ENCODE measurements at places on chromosomes 12 and 14.

DNA sequence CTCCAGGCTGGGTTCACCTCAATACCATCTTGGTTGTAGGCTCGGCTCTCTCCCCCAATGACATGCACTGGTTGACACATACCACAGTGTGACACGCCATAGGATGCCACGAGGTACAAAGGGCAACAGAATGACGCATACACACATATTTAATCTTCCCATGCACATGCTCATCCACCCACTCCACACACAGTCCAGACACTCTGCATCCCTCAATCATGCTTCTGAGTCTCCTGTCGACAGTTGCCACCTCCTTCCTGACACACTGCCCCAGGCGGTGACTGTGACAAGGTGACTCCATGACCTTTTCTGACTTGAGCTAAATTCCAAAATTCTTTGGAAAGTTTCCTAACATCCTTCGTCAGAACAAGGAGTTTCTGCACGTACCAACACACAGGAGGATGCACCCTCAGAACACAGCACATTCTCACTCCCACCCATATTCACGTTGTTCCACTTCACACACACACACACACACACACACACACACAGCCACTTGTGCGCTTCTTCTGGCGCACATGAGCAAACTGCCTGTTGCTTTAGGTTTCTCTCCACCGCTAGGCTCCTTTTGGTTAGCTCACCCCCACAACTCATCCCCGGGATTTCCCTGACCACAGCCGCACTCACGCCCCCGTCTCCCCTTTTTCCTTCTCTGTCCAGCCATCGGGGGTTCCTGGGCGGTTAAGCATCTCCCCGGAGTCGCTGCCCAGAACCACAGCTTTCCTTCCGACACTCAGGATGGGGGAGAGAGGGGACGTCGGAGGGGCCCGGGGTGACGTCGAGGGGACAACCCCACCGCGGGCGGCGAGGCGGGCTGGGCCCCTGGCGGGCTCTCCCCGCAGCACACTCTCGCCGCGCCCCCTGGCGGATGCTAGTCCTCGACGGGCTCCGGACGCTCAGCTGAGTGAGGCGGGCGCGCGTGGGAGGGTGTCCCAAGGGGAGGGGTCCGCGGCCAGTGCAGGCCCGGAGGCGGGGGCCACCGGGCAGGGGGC, 536 bp upstream of the WNT1 start:
- no peaks in the 10 kb centered on the region for H3K36me3 ChIP-seq
- H3K27ac ChIP-seq: no peak overlapping the region
- no peak overlapping the region for H3K4me3 ChIP-seq
- H3K27me3 ChIP-seq: peaks cover 99% of the 10 kb centered on the region
- H3K4me1 ChIP-seq: peaks cover 39% of the 10 kb centered on the region

- no peak for DNase-seq
- no peaks in the 10 kb centered on the region for H3K27me3 ChIP-seq
- H3K4me1 ChIP-seq: no peaks in the 10 kb centered on the region
- H3K36me3 ChIP-seq: no peaks in the 10 kb centered on the region
These were observed 44.5 kb upstream of the KCNA1 start for GRCh38 chr12:4865246-4865645.

DNA sequence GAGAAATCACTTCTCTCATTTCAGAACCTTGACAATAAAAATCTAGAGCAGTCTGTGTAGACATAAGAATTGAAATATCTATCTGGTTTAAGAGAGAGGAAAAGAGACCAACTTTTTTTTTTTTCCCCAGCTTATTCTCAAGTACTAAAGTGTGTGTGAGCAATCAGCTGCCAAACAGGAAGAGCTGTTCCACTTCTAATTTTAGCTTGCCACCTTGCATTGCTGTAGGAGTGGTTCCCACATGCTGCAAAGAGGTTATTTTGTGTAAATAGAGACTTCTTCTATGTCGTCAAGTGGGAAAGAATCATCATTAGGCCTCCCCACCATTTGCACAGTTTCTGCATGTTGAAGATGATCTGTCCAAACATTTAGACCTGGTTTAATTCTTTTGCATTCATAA, 142.6 kb downstream of the NPAS3 start:
- H3K36me3 ChIP-seq: no peaks in the 10 kb centered on the region
- H3K27ac ChIP-seq: no peak overlapping the region
- DNase-seq: no peak
- no peaks in the 10 kb centered on the region for H3K4me1 ChIP-seq

DNA sequence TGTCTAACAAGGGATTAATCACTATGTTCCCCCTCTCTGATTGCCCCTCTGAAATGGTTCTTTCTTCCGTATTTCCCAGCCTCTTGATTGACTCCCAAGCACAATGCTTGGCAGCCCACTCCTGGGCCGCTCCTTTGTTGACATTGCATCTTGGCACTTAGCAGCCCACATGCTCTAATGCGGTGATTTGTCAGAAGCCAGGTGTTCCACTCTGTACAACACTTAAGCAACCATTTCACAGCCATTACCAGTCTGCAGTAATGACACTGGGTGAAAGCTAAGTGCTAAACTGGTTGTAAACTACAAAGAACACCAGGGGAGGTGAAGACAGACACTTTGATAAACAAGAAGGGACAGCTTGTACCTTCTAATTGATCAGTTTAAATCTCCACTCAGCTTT, 353.5 kb downstream of the TMEM132D start:
- H3K4me3 ChIP-seq: no peak overlapping the region
- no peaks in the 10 kb centered on the region for H3K27me3 ChIP-seq
- H3K27ac ChIP-seq: no peak overlapping the region
- H3K36me3 ChIP-seq: no peaks in the 10 kb centered on the region
- no peaks in the 10 kb centered on the region for H3K4me1 ChIP-seq

- no peak overlapping the region for H3K4me3 ChIP-seq
- H3K27ac ChIP-seq: no peak overlapping the region
- DNase-seq: no peak
These were observed 10.2 kb upstream of the GOLGA5 start for GRCh38 chr14:92783813-92784431.

- no peak for DNase-seq
- no peaks in the 10 kb centered on the region for H3K4me1 ChIP-seq
- H3K27me3 ChIP-seq: no peaks in the 10 kb centered on the region
- peaks cover 4% of the 10 kb centered on the region for H3K36me3 ChIP-seq
- no peak overlapping the region for H3K4me3 ChIP-seq
These were observed 8.1 kb downstream of the ZFYVE21 start for GRCh38 chr14:103723748-103724081.

- no peak overlapping the region for H3K4me3 ChIP-seq
- H3K27ac ChIP-seq: no peak overlapping the region
- no peaks in the 10 kb centered on the region for H3K36me3 ChIP-seq
- DNase-seq: no peak
- H3K4me1 ChIP-seq: peaks cover 10% of the 10 kb centered on the region
These were observed 104.8 kb downstream of the DUSP6 start for GRCh38 chr12:89247541-89247942.

- no peak overlapping the region for H3K4me3 ChIP-seq
- H3K36me3 ChIP-seq: no peaks in the 10 kb centered on the region
- no peaks in the 10 kb centered on the region for H3K4me1 ChIP-seq
- no peak overlapping the region for H3K27ac ChIP-seq
- H3K27me3 ChIP-seq: no peaks in the 10 kb centered on the region
- DNase-seq: no peak
These were observed 38.0 kb upstream of the BCL7A start for GRCh38 chr12:121983536-121984210.

- no peak for DNase-seq
- no peak overlapping the region for H3K27ac ChIP-seq
- H3K4me1 ChIP-seq: no peaks in the 10 kb centered on the region
- no peak overlapping the region for H3K4me3 ChIP-seq
- H3K27me3 ChIP-seq: peaks cover 30% of the 10 kb centered on the region
These were observed 3.3 kb downstream of the TMEM121 start for GRCh38 chr14:105529569-105530284.

- peaks cover 31% of the 10 kb centered on the region for H3K36me3 ChIP-seq
- peaks cover 15% of the 10 kb centered on the region for H3K4me1 ChIP-seq
- no peak overlapping the region for H3K27ac ChIP-seq
- no peak for DNase-seq
- H3K27me3 ChIP-seq: no peaks in the 10 kb centered on the region
- H3K4me3 ChIP-seq: no peak overlapping the region
These were observed 7.0 kb downstream of the CDK2AP1 start for GRCh38 chr12:123264642-123265041.

DNA sequence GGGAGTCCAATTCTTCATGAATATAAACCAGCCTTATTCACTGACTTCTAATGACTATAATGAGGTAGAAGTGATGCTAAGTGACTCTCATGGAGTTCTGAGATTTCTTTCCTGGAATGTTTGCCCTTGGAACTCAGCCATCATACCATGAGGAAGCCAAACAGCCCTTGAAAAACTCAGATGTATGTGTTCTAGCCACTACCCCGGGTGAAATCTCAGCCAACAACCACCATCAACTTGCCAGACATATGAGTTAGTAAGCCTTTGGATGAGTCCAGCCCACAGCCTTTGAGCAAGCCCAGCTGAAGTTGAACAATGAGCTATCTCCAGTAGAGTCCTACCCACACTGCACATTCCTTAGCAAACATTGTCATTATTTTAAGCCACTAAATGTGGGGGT, 149.5 kb downstream of the SLC6A15 start:
- no peaks in the 10 kb centered on the region for H3K36me3 ChIP-seq
- no peak overlapping the region for H3K4me3 ChIP-seq
- DNase-seq: no peak
- no peaks in the 10 kb centered on the region for H3K27me3 ChIP-seq

GRCh38 chr12:19645823-19646222, 206.5 kb downstream of the AEBP2 start:
- H3K36me3 ChIP-seq: no peaks in the 10 kb centered on the region
- no peak for DNase-seq
- no peak overlapping the region for H3K27ac ChIP-seq
- H3K4me1 ChIP-seq: peaks cover 3% of the 10 kb centered on the region

- no peak overlapping the region for H3K4me3 ChIP-seq
- no peaks in the 10 kb centered on the region for H3K27me3 ChIP-seq
- no peaks in the 10 kb centered on the region for H3K4me1 ChIP-seq
- H3K27ac ChIP-seq: no peak overlapping the region
- no peaks in the 10 kb centered on the region for H3K36me3 ChIP-seq
These were observed 41.3 kb upstream of the CEP83 start for GRCh38 chr12:94500831-94501567.

DNA sequence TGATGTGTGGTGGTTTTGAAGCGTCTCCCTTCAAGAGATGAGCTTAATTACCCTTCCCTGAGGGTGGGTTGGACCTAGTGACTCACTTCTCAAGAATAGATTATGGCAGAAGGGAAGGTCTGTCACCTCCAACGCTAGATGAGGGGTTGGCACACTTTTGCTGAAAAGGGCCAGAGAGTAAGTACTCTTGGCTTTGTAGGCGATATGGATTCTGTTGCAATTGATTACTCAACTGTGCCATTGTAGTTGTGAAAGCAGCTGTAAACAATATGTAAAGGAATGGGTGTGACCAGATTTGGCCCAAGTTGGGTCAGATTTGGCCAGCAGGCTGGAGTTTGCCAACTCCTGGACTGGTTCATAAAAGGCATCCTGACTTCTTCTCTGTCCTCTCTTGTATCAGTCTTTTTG, 53.3 kb downstream of the SMIM41 start:
- peaks cover 6% of the 10 kb centered on the region for H3K4me1 ChIP-seq
- H3K36me3 ChIP-seq: no peaks in the 10 kb centered on the region
- no peaks in the 10 kb centered on the region for H3K27me3 ChIP-seq
- H3K4me3 ChIP-seq: no peak overlapping the region
- H3K27ac ChIP-seq: no peak overlapping the region
- no peak for DNase-seq

GRCh38 chr12:27818401-27818918, 38.4 kb upstream of the MANSC4 start:
- no peak overlapping the region for H3K27ac ChIP-seq
- H3K4me1 ChIP-seq: no peaks in the 10 kb centered on the region
- no peak overlapping the region for H3K4me3 ChIP-seq
- no peaks in the 10 kb centered on the region for H3K27me3 ChIP-seq

- H3K27me3 ChIP-seq: no peaks in the 10 kb centered on the region
- no peak for DNase-seq
- no peaks in the 10 kb centered on the region for H3K36me3 ChIP-seq
- H3K4me1 ChIP-seq: no peaks in the 10 kb centered on the region
- H3K4me3 ChIP-seq: no peak overlapping the region
These were observed 344.0 kb upstream of the PRICKLE1 start for GRCh38 chr12:42933461-42934081.

- no peaks in the 10 kb centered on the region for H3K27me3 ChIP-seq
- H3K4me1 ChIP-seq: no peaks in the 10 kb centered on the region
- no peaks in the 10 kb centered on the region for H3K36me3 ChIP-seq
- peak; percentile 76 for DNase-seq
These were observed 185.7 kb upstream of the GRIN2B start for GRCh38 chr12:14167005-14167628.

- H3K4me3 ChIP-seq: no peak overlapping the region
- no peak overlapping the region for H3K27ac ChIP-seq
- H3K36me3 ChIP-seq: no peaks in the 10 kb centered on the region
- no peak for DNase-seq
- no peaks in the 10 kb centered on the region for H3K4me1 ChIP-seq
- no peaks in the 10 kb centered on the region for H3K27me3 ChIP-seq
These were observed 22.7 kb downstream of the TRMT5 start for GRCh38 chr14:60958146-60958545.

DNA sequence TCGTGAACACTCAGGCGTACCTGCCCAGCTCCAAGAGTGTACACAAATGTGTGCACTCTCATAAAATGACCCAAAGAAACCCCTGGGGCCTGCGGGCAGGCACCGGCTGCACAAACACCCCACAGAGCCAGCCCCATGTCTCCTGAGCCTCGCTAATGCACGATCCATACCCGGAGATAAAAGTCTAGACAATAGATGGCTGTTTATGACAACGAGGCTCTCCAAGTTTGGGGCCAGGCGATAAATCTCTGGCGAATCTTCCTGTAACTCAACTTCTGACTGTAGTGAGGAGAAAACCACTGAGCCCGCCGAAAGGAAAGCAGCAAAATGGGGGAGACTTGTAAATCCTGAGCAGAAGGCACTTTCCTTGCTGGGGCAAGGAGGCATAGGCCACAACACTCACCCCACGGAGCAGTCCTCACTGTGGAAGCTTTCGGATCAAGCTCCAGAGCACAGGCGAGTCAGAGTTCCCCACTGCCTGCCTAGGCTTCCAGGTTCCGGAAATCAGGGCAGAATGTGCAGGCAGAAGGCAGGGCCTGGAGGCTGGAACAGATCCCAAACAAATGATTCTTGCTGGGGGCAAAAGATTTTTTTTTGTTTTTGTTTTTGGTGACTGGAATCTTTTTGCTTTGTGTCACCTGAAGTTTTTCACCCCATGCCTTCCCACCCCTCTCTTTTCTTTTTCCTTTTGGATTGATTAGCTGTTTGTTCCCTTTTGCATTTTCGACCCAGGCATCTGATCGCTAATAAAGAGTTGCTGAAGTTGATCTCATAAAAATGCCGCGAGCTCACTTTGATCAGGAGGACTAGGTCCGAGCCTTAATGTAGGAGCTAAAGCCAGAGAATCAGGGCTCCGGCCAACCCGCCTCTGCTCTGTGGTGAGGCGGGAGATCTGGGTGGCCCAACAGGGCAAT, 4.5 kb upstream of the HOXC11 start:
- no peak for DNase-seq
- no peaks in the 10 kb centered on the region for H3K36me3 ChIP-seq
- no peak overlapping the region for H3K4me3 ChIP-seq
